ENCODE measurements at places on chromosomes 1 and 21.

GRCh38 chr1:34918386-34918976 is 11.0 kb downstream of the DLGAP3 start:
- DNase-seq: no peak

DNA sequence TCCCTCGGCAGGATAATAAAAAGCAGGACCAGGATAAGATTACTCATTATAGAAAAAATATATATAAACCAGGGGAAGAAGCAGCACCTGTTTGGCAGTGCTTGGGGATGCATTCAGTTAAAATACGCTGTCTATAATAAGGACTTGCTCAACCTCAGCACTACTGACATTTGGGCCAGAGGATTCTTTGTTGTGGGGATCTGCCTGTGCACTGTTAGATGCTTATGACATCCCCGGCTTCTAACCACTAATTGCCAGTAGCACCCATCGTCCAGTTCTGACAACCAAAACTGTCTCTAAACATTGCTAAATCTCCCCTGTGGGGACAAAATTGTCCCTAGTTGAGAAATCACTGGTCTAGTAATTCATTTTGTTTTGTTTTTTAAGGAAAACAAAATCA is 242.1 kb downstream of the SLC45A1 start:
- peak; percentile 24 for DNase-seq

- DNase-seq: no peak
These were observed 496.6 kb downstream of the DPYD start for GRCh38 chr1:97424209-97424608.

DNA sequence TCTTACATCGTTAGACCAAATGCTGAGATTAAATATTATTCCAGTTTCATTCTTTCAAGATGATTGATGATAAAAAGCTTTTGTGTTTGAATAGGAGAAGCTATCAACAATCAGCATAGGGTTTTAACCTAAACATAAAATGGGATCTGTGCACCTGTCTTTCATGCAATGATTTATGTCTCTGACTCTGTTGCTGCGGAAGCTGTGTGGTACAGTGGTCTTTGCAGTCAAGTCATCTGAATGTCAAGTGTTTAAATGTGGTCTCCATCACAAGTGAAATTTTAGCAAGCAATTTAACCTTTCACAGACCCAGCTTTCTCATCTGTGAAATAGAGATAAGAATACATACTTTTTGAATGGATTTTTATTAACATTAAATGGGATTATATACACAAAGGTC is 107.2 kb downstream of the PLPPR5 start:
- DNase-seq: no peak

DNA sequence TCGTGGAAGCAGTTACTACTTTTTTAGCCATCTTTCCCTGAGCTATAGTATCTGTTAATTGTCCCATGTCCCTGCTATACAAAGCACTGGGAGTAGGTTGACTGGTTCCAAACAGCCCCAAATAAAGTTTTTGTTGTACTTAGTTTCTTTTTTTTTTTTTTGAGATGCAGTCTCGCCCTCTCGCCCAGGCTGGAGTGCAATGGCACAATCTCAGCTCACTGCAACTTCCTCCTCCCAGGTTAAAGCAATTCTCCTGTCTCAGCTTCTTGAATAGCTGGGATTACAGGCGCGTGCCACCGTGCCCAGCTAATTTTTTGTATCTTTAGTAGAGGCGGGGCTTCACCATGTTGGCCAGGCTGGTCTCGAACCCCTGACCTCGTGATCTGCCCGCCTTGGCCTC is 3.3 kb downstream of the NCSTN start:
- DNase-seq: no peak

GRCh38 chr21:42515708-42516502 is 2.3 kb downstream of the SLC37A1 start:
- DNase-seq: no peak
